ENCODE measurements at places on chromosomes 7 and 10.

DNA sequence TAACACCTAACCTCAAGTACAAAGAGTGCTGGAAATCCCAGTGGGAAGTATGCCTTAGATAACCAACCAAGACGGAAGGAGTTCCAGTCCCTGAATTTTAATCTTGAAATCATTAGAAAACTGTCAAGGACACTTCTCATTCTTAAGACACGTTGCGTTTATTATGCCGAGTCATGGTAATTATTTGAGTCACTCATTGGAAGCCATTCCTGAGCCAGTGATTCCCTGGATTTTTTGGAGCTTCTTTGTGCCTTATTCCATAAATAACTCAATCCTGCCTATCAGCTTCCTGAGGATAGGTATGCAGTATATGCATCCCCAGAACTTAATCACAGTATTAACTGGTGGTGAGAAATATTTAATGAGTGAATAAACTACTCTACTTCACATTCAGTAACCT is 77.4 kb downstream of the PPP1R17 start:
- DNase-seq: no peak

DNA sequence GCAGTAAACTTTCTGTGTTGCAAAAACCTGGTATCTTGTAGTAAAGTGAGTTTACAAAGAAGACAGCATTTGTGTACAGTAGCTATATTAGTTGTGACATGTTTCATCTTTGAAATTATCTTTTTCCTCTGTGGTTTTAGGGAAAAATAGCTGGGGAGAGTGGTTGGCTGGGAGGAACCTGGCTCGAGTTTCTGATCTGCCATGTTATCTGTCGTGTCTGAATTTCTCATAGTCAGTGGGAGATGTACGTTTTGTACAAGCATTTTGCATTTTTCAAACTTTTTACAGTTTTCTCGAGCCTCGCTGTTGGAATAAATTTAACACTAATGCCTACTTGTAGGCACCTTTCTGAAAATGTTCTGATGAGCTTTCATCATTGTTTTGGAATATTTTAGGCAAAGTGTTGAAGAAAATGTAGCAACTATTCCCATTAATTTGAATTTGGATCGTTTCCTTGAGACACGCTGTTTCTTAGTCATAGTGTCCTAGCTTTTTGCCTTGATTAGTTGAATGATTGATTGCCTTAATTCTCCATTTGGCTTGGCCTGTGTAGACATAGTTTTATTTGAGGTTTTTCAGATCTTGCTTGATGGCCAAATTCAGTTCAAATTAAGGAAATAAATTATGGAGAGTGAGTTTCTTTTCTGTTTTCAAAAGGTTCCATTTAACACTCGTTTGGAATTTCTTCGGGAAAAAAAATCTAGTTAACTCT is 65.1 kb downstream of the CAMK1D start:
- DNase-seq: no peak

DNA sequence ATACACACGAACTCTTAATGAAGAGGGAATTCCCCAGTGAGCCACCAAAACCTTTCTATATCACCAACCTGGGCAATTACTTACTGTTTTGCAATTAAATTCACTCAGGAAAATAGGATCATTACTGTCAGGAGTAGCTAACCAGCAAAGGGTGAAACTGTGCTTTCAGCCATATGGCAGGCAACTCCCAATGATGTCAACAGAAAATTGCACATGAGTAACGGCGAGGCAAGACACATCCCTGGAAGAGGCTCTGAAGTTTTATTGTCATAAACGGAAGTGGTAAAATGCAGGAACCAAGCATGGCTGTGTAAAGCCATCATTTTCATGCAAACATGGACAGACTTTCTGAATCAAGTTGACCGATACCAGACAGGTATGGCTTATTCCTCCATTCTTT is 548.9 kb upstream of the AUTS2 start:
- no peak for DNase-seq

GRCh38 chr7:127819975-127820731 is 168.2 kb downstream of the SND1 start:
- DNase-seq: no peak

- no peak for DNase-seq
Observed at GRCh38 chr10:115422624-115423023, 329.5 kb downstream of the ATRNL1 start.

DNA sequence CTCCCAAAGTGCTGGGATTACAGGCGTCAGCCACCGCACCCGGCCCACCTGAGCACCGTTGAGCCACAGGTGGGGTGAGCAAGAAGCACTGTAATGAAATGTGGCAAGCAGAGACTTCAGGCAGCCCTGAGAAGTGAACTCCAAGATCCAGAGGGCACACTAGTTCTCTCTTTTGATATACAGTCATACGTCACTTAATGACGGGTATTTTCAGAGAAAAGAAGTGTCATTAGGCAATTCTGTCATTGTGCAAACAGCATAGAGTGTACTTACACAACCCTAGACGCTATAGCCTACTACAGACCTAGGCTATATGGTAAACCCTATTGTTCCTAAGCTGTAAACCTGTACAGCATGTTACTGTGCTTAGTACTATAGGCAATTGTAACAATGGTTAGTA is 7.9 kb downstream of the PANK1 start:
- DNase-seq: no peak

DNA sequence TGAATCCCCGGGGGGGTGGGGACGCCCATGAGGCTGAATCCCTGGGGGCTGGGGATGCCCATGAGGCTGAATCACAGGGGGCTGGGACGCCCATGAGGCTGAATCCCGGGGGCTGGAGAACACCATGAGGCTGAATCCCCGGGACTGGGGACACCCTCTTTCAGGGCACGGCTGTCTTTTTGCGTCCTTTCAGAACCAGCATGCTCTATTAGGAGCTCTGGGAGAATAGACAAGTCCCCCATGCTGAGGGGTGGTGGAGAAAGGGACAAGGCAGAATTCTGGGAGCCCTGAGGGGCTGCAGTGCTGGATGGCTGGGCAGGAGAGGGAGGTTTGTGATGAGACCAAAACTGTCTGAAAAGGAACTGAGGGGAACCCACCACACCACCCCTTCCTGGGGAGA is 257.3 kb upstream of the TCERG1L start:
- no peak for DNase-seq

DNA sequence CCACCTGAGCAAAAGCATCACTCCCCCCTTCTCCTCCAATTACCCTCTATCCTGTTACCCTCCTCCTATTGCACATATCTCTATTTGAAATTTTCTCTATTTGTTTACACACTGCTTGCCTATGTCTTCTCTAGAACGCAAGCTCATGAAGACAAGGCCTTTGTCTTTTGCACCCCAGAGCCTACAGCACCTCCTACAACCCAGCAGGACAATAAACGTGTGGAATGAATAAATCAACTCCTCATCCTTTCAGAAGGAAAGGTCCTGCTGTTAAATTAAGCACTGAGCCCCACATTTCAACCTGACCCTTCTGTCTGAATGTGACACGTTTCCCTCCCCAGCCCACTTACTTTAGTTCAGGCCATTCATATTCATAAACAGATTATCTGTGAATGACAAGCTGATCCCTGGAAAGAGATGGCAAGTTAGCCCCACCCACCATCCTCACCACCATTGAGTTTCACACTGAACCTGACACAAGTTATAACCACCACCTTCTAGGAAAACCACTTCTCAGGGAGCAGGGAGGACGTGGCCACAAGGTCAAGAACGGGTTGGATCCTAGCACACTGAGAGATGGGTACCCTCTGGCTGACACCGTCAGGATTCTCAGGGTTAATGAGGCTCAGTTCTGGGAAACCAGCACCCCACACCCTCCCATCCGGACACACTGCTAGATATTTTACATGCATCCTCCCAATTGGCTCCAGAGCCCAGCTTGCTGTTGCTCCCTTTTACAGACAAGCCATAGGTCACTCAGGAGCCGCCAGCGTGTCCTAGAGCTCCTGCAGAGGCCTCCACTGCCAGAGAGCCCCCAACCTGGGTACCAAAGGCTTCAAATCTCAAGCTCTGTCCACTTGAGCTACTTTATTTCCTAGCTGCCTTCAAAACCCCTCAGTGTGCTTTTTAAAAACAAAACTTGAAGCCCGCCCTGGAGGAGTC is 934 bp downstream of the PRTFDC1 start:
- peak; percentile 44 for DNase-seq

DNA sequence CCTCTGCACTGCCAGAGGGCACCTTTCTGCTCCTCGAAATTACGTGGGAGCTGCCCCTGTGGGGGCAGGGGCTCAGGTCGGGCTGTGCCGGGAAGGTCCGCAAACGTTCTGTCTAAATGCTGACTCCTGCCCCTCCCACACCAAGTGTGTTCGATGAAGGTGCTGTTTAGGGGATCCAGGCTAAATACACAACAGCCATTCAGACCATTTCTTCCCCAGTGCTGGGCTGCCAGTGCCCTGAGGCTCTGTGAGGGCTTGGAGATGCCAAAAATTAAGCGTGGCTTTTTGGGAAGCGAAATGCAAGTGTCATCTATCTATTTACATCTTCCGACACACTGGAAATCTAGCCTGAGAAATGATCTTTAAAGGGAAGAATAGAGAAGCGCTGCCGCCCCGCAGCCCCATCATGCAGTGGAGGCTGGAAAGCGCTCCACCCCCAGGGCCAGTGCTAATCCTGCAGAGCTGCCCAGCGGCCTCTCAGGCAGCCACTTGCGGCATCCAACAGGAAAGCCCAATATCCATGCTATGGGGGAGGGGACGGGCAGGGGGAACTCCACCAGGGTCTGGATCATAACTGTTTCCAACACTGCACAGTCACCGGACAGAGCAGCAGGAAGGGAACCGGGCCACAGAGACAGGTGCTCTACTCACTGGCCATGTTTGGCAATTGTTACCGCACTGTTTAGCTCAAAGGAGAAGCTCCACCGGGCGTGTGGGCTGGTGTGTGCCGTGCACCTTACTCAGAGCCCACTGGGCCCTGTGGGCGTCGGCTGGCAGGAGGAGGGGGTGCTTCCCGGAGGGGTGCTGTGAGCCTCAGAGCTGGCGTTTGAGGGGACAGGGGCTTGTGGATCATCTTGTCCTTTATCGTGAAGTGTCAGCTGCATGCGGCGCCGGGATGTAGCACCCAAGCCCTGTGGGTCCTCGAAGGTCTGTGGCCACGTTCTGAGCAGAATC is 205.5 kb downstream of the DNAJB6 start:
- no peak for DNase-seq

DNA sequence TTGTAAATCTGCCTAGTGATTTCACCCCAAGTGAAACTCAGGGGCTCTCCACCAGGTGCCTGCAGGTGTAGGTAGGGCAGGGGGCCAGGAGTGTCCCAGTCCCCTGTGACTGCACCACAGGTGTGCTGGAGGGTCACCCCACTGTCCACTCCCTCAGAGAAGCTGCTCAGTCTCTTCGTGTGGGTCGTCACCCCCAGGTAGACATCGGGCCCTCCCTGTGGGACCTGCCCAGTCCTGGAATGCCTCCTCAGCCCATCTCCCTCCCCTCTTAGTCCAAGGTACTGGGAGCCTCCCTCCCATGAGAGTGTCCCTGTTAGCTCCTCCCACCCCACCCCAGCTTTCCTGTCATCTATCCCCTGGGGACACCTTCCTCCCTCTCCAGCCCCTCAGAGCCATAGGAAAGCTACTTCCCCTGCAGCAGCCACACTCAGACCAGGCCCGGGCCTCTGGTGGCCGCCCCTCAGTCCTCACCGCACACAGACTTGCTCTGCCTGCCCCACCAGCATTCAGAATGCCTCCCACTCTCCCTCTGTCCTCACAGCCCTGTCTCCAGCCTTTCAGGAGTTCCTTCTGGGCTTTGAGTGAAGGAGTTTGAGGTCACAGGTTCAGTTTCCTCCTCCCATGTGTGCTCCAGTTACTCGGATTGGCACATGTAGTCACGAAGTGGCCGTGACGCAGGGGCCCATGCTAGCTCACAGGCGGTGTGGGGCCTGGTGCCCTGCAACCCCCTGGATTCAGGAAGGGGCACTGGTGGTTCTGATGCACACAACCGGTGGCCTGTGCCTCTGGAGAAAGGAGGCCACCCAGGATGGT is 5.1 kb downstream of the ALOX5 start:
- DNase-seq: no peak

DNA sequence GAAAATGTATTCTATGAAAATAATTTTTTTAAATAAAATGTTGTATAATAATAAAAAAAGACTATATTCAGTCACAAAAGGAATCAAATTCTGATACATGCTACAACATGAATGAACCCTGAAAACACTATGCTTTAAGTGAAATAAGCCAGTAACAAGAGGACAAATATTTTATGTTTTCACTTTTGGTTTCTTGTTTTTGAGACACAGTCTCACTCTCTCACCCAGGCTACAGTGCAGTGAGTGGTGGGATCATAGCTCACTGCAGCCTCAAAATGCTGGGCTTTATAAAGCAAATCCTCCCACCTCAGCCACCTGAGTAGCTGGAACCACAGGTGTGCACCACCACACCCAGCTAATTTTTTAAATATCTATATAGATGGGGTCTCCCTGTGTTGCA is 64.2 kb downstream of the CNOT4 start:
- DNase-seq: no peak

- DNase-seq: no peak
Observed at GRCh38 chr7:55548295-55548731, 24.0 kb downstream of the VOPP1 start.

GRCh38 chr7:129017933-129018538 is 36.9 kb downstream of the TNPO3 start:
- DNase-seq: no peak

- no peak for DNase-seq
Observed at GRCh38 chr7:115217373-115217772, 295.5 kb downstream of the MDFIC start.

- DNase-seq: no peak
Observed at GRCh38 chr10:119651514-119652360, 557 bp downstream of the BAG3 start.

GRCh38 chr7:128387216-128388144 is 22.3 kb downstream of the IMPDH1 start:
- peak; percentile 81 for DNase-seq

GRCh38 chr7:30453921-30454320 is 24.7 kb downstream of the NOD1 start:
- no peak for DNase-seq

GRCh38 chr10:132554991-132555647 is 17.5 kb downstream of the INPP5A start:
- no peak for DNase-seq

- DNase-seq: no peak
Observed at GRCh38 chr7:157022681-157023588, 12.5 kb upstream of the MNX1 start.

DNA sequence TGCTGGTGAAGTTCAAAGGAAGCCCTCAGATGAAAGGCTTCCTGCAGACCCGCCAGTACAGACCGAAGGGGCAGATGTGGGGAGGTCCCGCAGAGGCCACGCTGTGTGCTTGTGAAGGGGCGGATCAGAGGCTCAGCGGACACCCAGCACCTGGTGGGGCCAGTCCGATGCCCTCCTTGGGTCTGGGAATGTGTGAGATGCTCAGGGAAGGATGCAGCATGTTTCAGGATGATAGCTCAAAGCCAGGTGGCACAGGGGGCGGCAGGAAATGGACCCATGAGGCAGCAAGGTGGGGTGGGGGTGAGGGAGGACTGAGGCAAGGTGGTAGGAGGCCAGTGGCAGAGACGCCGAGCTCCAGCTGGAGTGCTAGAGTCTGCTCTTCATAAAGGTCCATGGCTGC is 27.9 kb upstream of the HSPA12A start:
- no peak for DNase-seq

DNA sequence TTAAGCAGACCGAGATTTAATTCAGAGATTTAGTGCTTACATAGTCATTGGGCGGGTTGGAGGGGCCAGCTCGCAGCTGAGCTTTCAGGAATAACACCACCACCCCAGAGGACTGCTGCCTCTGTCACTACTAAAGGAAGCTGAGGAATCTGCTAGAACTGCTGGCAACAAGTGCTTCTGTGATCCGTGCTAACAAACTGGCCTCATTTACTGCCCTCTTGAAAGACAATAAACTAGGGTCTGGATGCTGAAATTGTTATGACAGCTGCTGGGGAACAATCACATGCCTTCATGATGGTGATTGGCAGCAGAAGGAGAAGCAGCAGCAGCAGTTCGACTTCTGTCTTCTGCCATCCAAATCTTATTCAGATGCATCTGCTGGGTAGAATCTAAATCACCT is 285.5 kb upstream of the TAC1 start:
- DNase-seq: no peak

Measured in ureter (tissue), 1 donor.